ENCODE measurements at places on chromosomes 4 and X. TPM values are rescaled to one million over a fixed set of nuclear protein-coding genes. Genes with fewer than 3 reads are reported as not detected.

MSANTD1 gene
- total RNA-seq: 0.36 TPM

FGG gene
- total RNA-seq: not detected

EFHC2 gene
- total RNA-seq: 0.07 TPM

VCX3B gene
- not detected for total RNA-seq

TREX2 gene
- total RNA-seq: 1.2 TPM

GAGE2A gene
- total RNA-seq: not detected

L1CAM gene
- 0.27 TPM for total RNA-seq

POLN gene
- total RNA-seq: 5.6 TPM

MGARP gene
- total RNA-seq: 45.3 TPM

FABP2 gene
- not detected for total RNA-seq

SCARB2 gene
- total RNA-seq: 179 TPM

ADH1B gene
- total RNA-seq: not detected

PDHA1 gene
- total RNA-seq: 76.2 TPM

HEPH gene
- total RNA-seq: 1.8 TPM

SMIM10L2A gene
- 0.53 TPM for total RNA-seq

RNF128 gene
- total RNA-seq: not detected

CTAG1B gene
- total RNA-seq: not detected

CT45A5 gene
- total RNA-seq: not detected

MEPE gene
- not detected for total RNA-seq

NDUFA1 gene
- total RNA-seq: 66.2 TPM

ABLIM2 gene
- total RNA-seq: 0.80 TPM

TMEM255A gene
- not detected for total RNA-seq
